ENCODE measurements at places on chromosomes 3 and 15.

GRCh38 chr15:76199106-76200082, 111.9 kb downstream of the ETFA start:
- no peak for DNase-seq

DNA sequence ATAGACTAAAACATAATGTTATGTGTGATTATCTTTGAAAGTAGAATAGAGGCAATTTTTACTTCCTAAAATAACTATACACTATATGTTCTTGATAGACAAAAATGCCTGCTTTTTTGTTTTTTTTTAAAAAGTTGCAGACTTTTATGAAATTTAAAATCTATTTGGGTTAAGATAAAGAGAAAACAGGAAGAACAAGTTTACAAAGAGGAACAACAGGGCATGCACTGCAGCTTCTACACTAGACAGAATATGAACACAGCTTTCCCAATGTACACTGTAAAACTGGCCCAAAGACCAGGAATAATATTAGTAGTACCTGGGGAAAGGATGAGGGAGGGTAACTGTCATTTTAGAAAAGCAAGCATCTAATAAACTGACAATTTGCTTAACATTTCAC, 53.7 kb downstream of the NR1I2 start:
- DNase-seq: no peak

DNA sequence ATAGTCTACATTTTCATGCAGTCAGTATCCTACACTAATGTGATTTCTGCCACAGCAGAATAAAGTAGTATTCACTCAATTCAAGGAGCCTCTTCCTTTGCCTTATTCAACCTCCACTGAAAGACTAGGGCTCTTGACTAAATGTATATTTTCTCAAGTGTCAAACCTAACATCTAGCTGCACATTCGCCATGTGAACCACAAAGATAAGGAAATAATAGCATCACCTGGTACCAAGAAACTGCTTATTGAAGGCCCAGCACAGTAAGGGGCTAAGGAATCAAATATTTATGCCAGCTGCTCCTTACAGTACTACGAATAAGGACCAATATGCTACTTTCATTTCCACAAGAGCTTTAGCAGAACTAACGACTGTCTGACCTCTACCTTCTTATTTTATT, 1.3 kb downstream of the SRP14 start:
- DNase-seq: no peak

- DNase-seq: peak; percentile 47
Measured at GRCh38 chr15:39756806-39757522, 25.7 kb downstream of the FSIP1 start.

DNA sequence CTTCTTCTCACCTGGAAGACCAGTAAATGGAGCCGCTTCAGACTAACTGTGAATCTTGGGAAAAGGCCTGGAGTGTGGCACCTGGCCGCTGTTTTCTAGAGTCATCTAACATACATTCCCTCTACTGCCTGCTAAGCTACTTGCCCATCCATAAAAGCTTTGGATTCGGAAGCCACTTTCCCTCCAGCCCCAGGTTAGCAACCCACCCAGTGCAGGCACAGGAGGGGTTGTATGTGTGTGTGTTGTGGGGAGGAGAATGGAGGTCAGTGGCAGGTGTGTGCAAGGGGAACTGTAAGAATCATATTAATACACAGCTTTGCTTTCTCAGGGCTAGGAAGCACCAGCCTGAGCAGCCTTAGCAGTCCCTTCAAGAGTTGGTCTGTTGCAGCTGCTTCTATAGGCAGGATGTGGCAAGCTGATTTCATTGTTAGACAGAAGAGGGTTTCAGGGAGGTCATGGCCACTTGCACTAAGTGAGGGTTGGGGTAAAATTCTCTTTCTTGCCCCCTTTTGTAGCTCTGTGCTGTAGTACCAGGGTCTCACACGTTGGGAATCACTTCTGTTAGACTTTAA, 8.9 kb downstream of the NSUN3 start:
- peak; percentile 47 for DNase-seq

DNA sequence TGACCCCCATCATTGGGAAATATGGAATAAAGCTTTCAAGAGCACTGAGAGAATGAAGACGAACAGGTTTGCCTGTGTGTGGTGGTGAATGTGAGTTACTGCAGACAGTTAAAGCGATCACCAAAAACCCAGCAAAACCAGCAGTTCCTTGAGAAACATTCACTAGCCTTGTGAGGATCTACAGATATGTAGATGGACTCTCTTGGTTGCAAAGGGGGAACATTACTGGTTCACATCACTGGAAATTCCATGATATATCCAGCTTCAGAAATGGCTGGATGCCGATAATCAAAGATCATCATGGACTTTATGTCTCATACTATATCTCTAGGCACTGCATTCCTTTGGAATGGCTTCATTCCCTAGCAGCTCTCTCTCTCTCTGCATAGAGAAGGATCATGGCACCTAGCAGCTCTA, 10.2 kb upstream of the HERC1 start:
- no peak for DNase-seq

DNA sequence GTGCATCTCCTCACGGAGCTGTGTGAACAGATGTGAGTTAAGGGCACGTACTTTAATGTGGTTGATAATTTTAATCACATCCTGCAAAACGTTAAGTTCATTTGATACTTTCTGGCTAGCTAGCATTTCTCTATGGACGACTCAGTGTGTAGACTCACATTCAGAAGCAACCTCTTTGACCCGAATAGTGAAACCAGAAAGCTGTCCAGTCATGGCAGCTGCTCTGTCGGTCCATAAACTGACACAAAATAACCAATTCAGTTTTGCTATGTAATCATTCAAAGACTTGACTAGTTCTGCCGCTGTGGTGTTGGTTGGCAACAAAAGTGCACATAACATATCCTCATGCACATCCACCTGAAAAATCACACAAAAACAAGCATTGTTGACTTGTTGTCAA, 3.7 kb upstream of the GFM1 start:
- DNase-seq: no peak

- no peak for DNase-seq
Measured at GRCh38 chr3:193124861-193125260, 116.2 kb upstream of the PLAAT1 start.

- DNase-seq: no peak
Measured at GRCh38 chr3:143429628-143430514, 310.3 kb downstream of the CHST2 start.

DNA sequence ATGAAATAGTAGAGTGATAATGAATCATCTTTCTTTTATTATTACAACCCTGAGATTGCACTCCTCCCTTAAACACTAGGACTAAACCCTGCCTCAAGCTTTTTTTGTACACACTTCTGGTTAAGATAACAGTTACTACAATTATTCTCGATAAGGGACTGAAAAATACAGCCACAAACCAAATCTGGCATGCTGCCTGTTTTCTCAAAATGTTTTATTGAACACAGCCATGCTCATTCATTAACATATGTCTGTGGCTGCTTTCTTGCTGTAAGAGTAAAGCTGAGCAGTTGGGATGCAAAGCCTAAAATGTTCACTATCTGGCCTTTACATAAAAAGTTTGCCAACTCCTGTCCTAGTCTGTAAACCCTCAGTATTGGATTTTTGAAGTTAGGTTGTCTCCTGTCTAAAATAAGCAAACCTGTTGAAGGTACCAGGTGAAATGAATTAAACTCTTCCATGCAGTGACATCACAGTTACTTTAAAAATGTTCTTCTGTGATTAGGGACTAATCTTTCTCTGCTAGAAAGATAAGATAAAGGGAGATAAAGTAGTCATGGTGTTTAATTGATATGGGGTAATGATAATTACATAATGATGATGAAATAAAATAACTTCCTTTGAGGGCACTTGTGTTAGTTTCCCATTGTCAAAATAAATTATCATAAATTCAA, 218.2 kb downstream of the STXBP5L start:
- no peak for DNase-seq

- DNase-seq: no peak
Measured at GRCh38 chr15:77749236-77749997, 116.7 kb upstream of the LINGO1 start.

DNA sequence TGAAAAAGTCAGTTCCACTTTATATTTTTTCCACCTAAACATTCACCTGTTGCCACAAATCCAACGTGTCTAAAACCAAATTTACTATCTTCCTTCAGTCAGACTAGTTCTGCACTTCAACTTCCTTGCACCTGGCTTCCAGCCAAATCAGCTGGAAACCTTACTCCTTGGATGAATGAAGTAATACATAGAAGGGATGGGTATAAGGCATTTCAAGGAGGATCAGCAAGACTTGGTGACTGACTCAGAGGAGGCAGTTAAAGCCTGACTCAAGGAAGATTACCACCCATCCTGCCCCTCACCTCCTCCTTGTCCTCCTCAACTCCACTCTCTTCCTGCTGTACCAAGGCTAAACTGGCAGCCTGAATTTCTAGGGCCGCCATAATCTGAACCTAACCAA, 37.1 kb downstream of the QTRT2 start:
- no peak for DNase-seq

DNA sequence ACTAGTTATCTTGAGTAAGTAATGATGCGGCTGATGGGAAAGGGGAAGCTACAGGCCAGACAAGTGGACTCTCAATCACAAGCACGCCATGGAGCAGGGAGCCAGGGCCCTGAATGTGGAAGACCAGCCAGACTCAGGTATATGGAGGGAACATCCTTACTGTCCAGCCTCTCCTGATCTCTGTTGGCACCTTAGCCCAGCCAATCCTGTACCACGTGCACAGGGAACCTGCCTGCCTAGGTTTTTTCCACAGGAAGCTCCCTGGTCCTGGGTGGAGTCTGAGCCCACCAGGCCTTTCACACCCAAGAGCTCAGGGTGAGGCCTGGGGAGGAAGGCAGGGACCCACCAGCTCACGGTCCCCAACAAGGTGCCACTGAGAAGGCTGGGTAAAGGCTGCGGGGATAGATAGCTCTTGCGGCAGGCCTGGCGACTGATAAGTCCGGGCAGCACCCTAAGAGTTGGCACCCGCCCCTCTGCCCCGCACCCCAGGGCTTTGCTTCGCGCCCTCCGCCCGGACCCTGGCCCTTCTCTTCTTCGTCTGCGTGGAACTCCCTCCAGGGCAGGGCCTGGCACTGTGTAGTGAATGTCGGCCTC, 933 bp upstream of the APEH start:
- DNase-seq: no peak

GRCh38 chr3:24523215-24523614, 28.6 kb upstream of the THRB start:
- DNase-seq: no peak

DNA sequence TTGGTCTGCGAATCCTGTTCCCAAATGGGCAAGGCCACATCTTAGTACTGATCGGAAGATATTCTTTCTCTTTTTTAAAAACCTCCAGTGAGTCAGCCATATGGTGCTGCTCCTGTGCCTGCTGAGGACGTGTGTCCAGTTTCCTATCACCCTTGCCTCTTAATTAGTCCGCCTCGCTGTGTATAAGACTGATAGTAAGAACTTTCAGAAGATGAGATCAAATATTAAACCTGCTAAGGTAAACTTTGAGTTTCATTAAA, 612 bp downstream of the UBA5 start:
- DNase-seq: no peak

DNA sequence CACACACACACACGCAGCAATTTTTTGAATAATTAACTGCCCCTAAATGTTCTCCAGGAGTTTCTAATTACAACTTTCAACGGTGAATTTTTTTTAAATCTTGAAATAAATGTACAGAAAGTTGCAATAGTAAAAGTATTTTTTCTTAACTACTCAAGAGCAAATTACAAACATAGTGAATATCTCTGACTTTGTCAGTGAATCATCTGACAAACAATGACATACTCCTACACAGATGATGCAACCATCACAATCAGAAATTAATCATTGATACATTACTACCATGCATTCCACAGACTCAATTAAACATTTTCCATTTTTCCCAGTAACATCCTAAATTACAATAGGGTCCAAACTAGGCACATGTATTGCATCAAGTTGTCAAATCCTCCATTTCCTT, 597.3 kb downstream of the NAALADL2 start:
- DNase-seq: no peak

- DNase-seq: no peak
Measured at GRCh38 chr15:40828447-40829036, at the start of gene PPP1R14D. Gene PPP1R14D, minus strand, starts transcription at chr15:40828708. Its CDS starts 67 bp downstream, at chr15:40828641.

DNA sequence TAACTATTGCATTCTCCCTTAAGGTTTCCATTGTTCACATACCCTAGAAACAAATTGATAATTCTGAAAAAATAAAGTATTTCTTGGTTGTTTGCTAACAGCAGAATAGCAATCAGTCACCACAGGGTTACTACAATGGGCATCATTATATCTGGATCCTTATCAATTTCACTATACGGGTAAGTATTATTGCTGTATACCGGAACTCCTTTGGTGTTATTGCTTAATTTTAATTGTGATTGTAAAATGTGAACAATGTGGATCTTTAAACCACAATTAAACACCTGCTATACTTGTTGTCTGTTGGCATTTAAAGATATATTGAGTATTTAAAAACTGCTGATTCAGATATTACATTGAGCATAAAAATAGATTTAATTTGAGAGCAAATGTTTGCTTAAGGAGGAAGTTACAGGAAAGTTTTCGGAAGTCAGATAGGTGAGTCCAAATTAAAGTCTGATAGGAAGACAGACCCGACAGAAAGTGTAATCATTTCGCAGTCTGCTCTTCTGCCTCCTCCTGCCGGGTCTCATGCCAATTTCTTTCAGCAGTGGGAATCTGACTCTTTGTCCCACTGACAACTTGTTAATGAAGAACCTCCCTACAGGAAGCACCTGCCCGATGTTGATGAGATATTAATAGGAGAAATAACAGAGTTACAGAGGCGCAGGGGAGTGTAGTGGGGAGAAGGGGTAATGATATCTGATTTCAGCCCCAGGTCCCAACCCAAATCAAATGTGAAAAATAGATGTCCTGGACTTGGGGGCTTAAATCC, 169.7 kb upstream of the TBC1D5 start:
- DNase-seq: no peak

GRCh38 chr3:140219291-140219690, 284.3 kb downstream of the CLSTN2 start:
- DNase-seq: no peak

GRCh38 chr3:178140531-178141304, 395.5 kb upstream of the KCNMB2 start:
- no peak for DNase-seq
